ENCODE measurements at places on chromosomes 12 and 14.

GRCh38 chr12:52013626-52014310 lies 7.0 kb downstream of the TAMALIN start:
- DNase-seq: no peak

- DNase-seq: no peak
Measured at GRCh38 chr12:93101367-93101766, 172.3 kb upstream of the EEA1 start.

GRCh38 chr14:78673845-78674244 lies 503.7 kb downstream of the NRXN3 start:
- DNase-seq: no peak

GRCh38 chr14:81970307-81970706 lies 436.7 kb upstream of the SEL1L start:
- DNase-seq: no peak

GRCh38 chr12:15856097-15856982 lies 25.8 kb upstream of the STRAP start:
- DNase-seq: peak; percentile 6

GRCh38 chr12:57477710-57478681 lies 1.7 kb downstream of the ARHGAP9 start:
- no peak for DNase-seq

DNA sequence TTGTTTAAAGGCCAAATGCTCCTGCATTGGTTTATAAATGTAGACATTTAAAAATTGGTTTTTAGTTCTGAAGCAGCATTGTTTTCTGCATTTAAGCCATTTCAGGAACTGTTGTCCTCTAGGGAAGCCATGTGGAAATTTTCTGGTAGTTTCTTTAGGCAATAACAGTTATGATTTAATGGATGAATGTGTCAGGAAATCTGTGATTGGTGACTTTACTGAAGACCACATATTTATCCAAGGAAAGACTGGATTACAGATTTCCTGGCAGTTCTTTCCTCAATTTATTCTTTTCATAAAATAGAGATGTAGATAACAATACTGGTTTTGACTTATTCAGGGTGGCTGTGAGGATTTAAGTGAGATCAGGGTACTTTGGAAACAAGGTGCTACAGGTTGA lies 27.6 kb downstream of the TBC1D15 start:
- DNase-seq: no peak
